ENCODE measurements at places on chromosomes 5 and 9.

GRCh38 chr5:157479166-157479565 lies 19.2 kb downstream of the NIPAL4 start:
- DNase-seq = no peak

GRCh38 chr5:10406651-10407050 lies 35.0 kb upstream of the ROPN1L start:
- no peak for DNase-seq

GRCh38 chr9:122056484-122056883 lies 36.6 kb downstream of the TTLL11 start:
- no peak for DNase-seq

DNA sequence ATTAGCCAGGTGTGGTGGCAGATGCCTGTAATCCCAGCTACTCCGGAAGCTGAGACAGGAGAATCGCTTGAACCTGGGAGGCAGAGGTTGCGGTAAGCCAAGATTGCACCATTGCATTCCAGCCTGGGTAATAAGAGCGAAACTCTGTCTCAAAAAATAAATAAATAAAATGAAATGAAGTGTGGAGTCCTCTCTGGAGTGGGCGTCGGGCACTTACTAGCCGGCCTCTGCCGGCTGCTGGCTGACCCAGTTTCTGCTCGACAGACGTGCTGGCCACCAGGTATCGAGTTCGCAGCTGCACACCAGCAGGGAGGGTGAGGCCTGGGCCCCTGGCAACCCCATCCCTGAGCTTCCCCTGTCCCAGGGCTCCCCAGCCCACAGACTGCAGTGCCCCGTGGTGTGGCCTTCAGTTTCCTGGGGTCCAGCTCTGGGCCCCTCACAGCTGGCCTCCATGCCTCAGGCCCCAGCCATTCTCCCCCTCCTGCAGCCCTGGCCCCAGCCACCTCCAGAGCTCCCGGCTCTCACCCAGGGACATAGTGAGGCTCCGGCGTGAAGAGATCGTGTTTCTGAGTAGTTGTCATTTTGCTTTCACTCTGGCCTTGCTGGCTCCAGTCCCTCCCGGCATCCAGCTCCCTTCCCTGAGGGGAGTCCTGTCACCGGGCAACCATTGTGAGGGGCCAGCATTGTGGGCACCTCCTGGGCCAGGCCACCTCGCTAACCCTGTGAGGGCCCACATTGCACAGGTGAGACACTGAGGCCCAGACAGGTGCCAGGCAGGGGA lies 3.8 kb upstream of the STPG3 start:
- no peak for DNase-seq

GRCh38 chr9:99690573-99690972 lies 131.1 kb upstream of the NR4A3 start:
- DNase-seq = no peak

DNA sequence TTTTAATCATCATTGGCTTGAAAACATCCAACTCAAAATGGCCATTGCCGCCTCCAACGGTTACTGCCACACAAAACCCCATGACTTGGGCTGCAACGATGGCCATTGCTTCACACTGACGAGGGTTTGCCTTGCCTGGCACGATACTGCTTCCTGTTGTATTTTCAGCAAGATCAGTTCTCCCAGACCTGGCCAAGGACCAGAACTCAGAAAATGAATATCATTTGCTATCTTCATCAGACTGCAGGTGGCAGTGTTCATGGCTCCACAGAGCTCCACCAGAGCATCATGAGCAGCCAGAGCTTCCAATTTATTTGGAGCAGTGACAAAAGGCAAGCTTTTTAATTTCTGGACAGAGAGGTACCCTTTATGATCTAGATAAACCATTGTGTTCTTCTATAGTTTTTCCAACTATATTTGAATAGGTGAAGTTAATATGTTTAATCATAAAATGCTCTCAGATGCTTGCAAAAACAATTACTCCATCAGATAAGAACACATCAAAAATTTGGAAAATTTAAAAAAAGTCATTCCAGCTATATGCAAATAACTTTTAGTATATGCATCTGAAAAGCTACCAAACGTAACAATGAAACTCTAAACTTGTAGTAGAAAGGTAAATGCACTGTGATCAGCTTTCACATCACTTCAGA lies 10.4 kb downstream of the AMACR start:
- no peak for DNase-seq

GRCh38 chr5:124343451-124343867 lies 403.0 kb downstream of the ZNF608 start:
- no peak for DNase-seq

DNA sequence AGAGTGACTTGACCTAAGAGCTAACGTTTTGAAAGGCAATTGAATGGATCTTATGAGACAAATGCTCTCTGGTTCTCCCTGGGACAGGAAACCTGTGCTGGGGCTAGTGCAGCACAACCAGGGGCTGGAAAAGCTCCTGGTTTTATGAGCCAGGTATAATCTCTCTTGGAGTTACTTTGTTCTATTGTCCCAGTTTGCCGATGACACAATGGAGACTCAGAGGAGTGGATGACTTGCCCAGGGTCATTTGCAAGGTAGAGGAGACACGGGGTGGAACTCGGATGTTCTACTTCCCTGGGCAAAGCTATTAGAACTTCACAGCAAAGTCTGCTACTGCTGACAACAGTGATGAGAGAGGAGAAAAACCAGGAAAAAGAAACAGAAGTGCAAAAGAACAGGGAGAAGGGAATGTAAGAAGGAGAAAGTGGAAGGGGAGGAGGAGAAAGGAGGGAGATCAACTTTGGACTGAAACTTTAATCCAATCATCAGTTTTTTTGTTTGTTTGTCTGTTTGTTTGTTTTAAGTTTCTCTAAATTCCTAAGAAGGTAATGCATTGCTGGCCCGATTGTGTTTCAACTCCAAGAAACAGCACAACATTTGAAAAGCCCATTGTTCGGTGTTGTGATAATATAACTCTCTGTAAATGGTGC lies 7.4 kb upstream of the GSN start:
- no peak for DNase-seq

DNA sequence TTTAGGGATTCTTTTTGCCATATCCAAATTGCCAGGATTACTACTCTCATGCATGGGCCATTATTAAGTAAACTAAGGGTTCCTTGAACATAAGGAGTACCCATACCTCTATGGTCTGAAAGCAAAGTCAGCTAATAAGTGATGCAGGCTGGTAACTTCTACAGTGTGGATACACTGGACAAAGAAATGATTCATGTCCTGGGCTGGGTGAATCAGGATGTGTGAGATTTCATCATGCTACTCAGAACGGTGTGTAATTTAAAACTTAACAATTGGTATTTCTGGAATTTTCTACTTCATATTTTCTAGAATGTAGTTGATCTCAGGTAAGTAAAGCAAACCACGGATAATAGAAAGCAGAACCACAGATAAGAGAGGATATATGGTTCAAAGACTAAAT lies 428.8 kb downstream of the CHSY3 start:
- no peak for DNase-seq

DNA sequence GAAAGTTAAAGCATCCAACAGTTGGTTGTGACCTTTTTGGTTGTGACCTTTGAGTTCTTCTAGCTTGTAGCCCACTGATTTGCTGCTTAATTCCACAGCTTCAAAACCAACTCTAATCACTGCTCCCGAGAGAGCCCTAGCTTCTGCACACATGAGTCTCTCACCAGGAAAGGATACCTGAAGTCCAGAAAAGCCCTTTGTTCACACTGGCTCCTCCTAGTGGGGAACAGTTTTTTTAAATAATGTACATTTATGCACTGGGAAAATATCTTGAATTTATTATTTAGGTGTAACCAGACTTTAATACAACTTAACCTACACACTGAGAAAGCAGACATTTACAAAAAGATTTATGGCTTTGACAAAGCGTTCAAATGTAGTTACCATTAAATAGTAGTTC lies 120.2 kb upstream of the CCDC152 start:
- no peak for DNase-seq

GRCh38 chr5:168756453-168757391 lies 177.6 kb upstream of the PANK3 start:
- no peak for DNase-seq

DNA sequence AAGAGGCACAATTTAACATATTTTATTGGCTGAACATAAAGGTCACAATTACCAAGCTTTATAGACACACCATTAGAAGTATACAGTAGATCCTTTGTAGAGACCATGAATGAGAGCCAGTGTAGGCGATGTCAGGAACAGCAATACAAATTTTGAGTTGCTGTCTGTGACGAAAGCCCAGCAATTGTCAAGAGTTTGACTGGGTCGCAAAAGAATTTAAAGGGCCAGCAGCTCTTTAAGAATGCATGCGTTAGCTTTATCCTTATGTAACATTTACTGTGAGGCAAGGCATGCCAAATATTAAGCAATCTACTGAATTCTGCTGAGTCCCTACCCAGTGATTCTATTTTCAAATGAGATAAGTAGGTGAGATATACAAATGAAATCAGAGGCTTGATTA lies 236.9 kb downstream of the ARRDC3 start:
- DNase-seq = no peak

GRCh38 chr5:59285300-59286016 lies 608.1 kb downstream of the PDE4D start:
- DNase-seq = no peak

- DNase-seq = no peak
Measured at GRCh38 chr9:93710370-93710723, 134.0 kb downstream of the PHF2 start.

DNA sequence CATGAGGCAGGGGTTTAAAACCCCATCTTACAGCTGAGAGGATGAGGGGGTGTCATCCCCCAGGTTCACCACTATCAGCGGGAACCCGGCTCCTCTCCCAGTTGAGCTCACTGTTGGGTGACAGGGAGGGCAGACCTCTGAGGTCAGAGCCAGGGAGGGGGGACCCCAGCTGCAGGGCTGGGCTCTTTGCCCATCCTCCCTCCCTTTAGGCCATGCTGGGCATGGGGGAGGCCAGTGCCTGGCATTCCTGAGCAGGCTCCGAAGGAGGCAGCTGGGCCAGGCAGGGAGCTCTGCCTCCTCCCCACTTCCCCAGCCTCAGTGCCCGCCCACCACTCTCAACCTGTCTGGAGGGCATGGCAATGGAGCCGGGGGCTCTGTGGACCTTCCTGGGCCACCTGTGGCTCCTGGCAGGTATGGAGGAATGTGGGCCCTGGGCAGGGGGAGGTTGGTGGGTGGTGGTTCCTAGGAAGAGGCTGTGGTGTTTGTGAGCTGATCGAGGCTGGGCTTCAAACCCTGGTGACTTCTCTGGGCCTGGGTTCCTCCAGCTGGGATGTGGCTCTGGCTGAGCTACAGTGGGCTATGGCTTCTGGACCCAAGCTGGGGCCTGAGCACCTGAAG lies 12.6 kb downstream of the CRB2 start:
- no peak for DNase-seq

DNA sequence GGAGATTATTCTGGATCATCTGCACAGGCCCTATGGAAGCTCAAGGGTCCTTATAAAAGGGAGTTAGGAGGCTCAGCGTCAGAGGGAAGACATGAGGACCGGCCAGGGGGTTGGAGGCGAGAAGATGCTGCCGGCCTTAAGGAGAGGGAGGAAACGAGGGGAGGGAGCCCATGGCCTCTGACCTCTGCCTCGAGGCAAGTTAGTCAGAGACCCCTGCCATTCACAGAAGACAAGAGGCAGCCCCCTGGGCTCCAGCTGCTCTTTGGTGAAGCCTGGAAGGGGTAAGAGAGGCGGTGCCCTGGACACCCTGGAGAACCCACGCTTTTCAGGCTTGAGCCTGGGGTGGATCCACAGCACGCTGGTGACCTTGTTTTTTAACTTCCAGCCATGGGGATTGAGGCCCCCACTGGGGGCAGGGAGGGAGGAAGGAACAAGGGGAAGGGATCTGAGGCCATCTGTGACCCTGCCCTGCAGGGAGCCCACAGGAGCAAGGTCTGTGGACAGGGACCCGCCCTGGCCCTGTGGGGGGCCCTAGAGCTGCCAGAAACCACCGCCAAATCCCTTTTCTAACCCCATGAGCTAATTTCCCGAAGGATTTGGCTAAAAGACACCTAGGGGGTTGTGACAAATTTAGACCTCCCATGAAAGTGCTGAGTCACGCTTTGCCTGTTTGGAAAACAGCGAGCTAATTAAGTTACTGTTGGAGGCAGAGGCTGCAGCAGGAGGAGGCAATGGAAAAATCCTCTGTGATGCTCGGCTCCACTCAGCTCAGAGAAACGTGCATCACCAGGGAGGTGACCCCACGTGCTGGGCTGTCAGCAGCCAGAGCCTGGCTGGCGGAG lies 49.7 kb downstream of the OLFM1 start:
- DNase-seq = no peak

- DNase-seq = no peak
Measured at GRCh38 chr5:174729075-174729680, 4.8 kb downstream of the MSX2 start.

GRCh38 chr5:136048966-136049365 lies 20.2 kb downstream of the TGFBI start:
- DNase-seq = no peak

- no peak for DNase-seq
Measured at GRCh38 chr9:125586172-125586511, 120.9 kb downstream of the MAPKAP1 start.

GRCh38 chr5:107542831-107543231 lies 127.9 kb downstream of the EFNA5 start:
- DNase-seq = no peak

DNA sequence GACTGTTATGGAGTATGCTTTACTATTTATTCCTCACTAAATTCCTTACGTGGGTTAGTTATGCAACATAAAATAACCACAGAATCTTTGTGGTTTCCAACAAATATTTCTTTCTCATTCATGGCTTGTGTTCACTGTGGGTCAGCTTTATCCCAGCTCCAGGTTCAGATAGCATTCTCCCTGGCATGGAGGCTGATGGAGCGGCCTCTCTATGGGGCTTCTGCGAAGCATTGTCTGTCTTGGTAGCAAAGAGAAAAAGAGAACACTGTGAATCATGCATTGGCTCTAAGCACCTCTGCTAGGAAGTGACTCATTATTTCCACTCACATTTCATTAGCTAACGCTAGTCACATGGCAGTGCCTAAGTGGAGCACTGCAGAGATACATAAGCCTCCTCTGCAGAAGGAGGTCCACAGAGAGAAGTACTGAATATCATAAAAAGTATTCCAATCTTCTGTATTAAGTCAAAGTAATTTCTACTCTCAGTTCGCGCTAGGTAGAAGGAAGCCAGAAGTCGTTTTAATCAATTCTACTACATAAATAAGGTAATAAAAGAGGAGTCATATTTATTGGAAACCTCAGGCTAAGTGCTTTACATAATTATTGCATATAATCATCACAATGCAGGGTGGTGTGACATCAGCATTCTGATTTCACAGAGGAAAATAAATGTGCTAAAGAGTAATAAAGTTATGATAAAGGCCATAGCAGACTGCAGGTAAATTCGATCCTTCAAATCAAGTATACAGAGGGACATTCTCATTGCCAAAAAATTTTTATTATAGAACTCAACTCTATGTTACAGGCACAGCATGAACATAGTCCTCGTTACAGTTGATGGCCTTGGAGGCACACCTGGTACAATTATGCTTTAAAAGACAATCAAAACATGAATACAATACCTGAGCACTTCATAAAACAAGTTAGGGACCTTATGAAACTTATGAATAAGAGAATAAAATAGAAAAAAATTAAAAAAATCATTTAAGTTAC lies 531.1 kb downstream of the CETN3 start:
- no peak for DNase-seq

DNA sequence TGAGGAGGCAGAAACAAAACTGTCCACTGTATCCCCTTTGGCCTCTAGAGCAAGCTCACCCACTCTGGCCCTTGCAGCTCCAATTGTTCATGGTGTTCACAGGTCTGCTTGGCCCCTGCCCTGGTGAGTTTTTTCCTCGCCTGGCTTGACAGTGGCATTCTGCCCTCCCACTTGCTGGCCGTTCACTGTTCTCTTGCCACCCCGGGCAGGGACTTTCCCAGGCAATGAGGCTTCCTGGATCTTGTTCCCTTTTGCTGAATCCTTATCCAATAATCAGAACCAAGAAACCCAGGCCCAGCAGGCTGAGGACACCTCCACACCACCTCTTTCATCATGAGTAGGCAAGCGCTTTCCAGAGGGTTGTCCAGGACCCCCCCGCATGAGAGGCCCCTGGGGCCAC lies 31.2 kb downstream of the ZNF618 start:
- DNase-seq = no peak
